ENCODE measurements at places on chromosomes 13 and 19.

DNA sequence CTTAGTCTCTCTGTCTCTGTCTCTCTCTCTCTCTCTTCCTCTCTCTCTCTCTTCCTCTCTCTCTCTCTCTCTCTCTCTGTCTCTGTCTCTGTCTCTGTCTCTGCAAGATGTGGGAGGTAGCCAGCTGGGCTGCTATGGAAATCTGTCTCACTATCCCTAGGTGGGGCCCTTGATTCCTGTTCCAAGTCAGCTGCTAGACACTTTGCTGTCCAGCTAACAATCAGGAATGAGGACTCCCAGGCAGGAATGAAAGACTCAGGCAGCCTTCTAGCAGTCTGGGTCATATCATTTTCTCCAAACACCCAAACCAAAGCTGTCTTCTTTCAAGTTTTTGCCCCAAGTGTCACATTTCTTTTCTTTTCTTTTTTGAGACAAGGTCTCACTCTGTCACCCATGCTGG lies 23.2 kb downstream of the CATSPERD start:
- no peak for DNase-seq

DNA sequence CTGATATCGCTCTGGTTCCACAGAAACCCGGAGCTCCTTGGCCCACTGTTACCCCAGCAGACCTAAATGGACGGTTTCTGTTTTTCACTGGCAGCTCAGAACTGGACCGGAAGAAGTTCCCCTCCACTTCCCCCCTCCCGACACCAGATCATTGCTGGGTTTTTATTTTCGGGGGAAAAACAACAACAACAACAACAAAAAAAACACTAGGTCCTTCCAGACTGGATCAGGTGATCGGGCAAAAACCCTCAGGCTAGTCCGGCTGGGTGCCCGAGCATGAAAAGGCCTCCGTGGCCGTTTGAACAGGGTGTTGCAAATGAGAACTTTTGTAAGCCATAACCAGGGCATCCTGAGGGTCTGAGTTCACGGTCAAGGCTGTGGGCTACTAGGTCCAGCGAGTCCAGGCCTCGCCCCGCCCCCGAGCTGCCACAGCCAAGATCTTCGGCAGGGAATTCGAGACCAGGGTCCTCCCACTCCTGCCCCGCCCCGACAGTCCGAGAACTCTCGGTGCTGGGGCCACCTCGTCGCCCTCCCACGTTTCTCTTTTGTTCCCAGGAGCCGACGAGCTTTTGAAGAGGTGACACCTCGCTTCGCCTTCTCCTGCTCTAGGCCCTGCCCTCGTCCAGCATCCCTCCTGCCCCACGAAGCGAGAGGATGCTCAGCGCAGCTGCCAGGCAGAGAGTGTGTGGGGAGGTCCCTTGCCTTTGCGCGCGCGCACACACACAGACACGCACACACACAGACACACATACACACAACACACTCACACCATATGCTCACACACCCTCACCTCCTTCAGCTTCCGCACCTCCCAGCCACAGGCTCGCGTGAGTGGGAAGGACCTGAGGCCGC lies 8.8 kb downstream of the ZIC2 start:
- no peak for DNase-seq

GRCh38 chr13:102977471-102977870 lies 88.7 kb downstream of the SLC10A2 start:
- no peak for DNase-seq

DNA sequence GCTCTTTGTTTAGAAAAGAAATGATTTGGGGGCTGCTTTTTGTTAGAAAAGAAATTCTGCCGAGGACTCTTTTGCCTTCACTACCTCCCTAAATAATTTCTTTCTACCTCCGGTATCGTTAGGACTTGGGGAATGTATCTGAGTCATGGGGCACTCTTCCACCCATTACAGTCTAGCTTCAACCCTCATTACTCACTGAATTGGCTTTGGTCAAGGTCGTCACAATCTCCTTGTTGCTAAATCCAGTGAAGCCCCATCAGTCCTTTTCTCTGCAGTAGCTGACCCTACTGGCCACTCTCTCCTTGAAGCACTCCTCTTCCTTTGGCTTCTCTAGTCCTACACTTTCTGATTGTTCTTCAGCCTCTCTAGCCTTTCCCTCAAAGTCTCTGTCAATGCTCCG lies 34.0 kb downstream of the WDR87 start:
- peak; percentile 17 for DNase-seq

DNA sequence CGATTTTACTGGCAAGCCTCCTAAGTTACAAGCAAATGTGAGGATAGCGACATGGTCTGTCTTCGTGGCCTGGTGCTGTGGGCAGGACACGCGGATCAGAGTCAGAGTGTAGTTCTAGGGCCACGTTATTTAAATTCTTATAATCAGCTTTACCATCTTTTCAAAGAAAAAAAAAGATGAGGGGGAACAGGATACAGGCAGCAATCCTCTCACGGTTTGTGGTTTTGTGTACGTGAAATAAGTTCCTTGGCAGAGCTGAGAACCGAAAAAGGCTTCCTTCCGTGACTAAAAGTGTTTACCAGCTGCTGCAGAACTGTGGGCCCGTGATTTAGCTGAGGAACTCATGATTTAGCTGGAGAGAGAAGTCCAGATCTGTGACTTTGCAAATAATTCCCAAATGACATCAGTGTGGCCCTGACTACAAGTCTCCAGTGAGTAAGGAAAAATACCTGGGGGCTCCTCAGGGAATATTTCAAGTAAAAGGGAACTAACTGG lies 27.2 kb downstream of the RCBTB2 start:
- peak; percentile 6 for DNase-seq

DNA sequence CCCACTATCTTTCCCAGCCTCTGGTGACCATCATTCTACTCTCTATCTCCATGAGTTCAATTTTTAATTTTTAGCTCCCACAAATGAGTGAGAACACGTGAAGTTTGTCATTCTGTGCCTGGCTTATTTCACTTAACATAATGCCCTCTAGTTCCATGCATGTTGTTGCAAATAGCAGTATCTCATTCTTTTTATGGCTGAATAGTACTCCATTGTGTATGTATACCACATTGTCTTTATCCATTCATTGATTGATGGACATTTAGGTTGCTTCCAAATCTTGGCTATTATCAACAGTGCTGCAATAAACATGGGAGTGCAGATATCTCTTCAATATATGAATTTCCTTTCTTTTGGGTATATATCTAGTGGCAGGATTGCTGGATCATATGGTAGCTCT lies 22.9 kb upstream of the ZFP82 start:
- DNase-seq = no peak

DNA sequence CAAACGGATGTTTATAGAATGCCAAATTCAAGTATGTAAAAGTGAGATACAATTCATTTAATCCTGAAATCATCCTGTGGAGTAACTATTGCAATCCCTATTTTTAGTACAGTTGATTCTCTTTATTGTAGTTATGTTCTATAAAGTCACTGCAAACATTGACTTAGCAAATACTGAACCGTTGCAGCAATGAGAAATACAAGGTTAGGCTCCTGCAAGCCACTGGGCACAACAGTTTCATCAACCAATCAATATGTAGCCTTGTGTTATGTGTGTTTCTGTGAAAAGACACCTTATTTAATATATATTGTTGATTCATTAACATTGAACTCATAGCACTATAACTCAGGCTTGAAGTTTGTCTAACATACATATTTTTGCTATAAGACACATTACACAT lies 174.4 kb downstream of the DCT start:
- DNase-seq = no peak

DNA sequence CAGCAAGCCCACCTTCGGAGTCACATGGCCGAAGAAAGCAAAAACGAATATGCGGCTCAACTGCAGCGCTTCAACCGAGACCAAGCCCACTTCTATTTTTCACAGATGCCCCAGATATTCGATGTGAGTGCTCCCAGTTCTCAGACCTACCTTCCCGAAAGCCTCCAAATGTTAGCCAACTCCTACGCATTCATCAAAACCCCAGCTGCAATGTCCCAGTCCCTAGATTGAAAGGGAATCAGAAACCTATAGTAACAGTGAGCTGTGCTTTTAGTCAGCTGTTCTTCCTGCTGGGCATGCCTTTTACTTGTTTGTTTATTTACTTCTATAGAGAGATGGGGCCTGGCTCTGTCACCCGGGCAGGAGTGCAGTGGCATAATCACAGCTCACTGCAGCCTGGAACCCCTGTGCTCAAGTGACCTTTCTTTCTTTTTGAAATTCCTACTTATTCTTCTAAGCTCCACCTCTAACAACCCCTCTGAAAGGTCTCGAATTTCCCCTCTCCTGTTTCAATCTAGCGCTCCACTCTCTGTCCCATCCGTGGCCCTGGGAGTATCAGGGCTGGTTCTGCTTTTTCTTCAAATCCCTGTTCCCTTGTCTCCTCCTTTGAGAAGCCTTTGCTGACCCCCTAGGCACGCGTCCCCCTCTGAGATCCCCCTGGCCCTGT lies 4.4 kb downstream of the TRIP10 start:
- peak; percentile 41 for DNase-seq

GRCh38 chr13:99974296-99974938 lies 2.9 kb upstream of the ZIC5 start:
- DNase-seq = no peak

GRCh38 chr13:104984296-104984818 lies 1551.1 kb downstream of the EFNB2 start:
- DNase-seq = peak; percentile 7

GRCh38 chr13:100476963-100477362 lies 111.6 kb downstream of the GGACT start:
- DNase-seq = no peak

- DNase-seq = peak; percentile 49
Observed at GRCh38 chr19:10655457-10656312, 1.5 kb downstream of the ILF3 start.

- DNase-seq = no peak
Observed at GRCh38 chr19:11942843-11943108, 17.9 kb downstream of the ZNF700 start.

DNA sequence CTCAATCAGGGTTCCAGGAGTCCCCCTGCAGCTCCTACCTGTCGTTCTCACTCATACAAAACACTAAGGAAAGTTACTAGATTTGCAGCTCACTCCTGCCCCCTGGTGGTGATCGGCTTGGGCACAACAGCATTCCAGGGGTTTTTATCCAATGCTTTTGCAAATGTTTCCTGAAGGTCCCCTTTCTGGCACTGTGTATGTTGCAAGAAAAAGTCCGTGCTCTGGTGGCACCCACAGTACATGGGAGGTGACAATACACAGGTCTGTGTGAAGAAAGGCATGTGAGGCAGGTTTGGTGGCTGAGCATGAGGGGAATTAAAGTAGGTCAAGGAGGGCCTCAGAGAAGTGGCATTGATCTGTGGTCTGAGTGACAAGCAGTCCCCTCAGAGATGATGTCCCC lies 8.6 kb upstream of the TYK2 start:
- peak; percentile 79 for DNase-seq

GRCh38 chr13:41099986-41100385 lies 32.6 kb downstream of the KBTBD6 start:
- DNase-seq = no peak

GRCh38 chr19:2167896-2168618 lies 4.3 kb downstream of the DOT1L start:
- DNase-seq = peak; percentile 32

GRCh38 chr13:112923962-112924361 lies 45.1 kb upstream of the MCF2L start:
- DNase-seq = no peak

GRCh38 chr13:65307056-65307455 lies 1923.1 kb downstream of the PCDH9 start:
- no peak for DNase-seq

DNA sequence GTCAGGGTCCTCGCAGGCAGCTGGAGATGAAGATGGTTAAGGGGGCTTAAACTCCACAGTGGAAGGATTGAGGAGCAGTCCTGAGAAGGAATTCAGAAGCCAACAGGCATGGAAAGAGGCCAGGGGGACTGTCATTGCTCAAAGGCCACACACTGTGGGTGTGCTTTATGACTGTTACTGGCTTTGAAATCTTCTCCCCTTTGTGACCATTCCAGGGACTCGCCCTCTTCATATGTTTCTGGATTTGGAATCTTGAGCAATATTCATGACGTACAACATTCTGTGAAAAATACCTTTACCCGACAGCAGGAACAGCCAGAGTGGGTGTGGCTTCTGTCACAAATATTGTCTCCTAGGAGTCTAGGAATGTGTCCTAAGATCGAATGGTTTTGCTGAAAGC lies 16.6 kb downstream of the CEACAM7 start:
- DNase-seq = no peak

GRCh38 chr19:45097776-45098520 lies 5.0 kb downstream of the PPP1R37 start:
- peak; percentile 86 for DNase-seq

DNA sequence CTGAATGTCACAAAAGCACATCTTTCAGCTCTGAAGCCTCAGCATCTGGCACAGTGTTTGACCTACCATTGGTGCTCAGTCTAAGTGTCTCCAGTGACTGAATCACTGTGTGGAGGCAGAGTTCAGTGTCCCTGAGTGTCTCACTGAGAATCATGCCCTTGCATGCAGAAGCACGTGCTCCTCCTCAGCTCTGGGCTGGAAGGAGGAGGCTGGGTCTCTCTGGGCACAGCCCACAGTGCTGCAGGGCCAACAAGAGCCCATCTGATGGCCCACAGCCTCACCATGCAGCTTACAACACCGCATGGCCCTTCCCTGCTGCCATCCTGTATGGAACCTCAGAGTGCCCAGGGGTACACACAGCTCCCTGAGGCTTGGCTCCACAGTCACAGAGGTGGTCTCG lies 86.1 kb downstream of the TEX26 start:
- peak; percentile 42 for DNase-seq

GRCh38 chr13:109440320-109440719 lies 346.1 kb downstream of the IRS2 start:
- no peak for DNase-seq

- DNase-seq = no peak
Observed at GRCh38 chr13:29733147-29733611, 117.2 kb downstream of the UBL3 start.

GRCh38 chr19:52749780-52750179 lies 14.9 kb upstream of the ZNF611 start:
- no peak for DNase-seq

GRCh38 chr19:30602661-30603350 lies 230.6 kb downstream of the ZNF536 start:
- no peak for DNase-seq

DNA sequence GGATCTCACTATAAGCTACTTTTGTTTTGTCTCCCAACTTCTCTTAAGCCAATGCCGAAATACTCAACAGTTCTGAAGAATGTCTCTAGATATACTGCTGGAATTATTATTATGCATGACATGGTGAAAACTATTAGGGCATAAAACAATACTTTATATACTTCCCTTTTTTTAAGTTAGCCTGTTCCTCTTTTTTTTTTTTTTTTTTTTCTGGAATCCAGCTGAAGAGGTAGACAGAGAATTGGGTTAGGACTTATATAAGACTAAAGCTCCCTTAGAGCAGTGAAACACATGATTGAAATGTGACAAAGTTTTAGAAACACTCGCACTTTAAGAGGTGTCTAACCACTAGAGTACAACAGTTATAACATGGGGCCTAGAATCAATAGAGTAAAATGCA lies 850.9 kb upstream of the PCDH9 start:
- no peak for DNase-seq
